Hematopoietic multipotent progenitor cell (in vitro differentiated cells): ENCODE measurements at places on chromosomes 11 and 22. TPM values are rescaled to one million over a fixed set of nuclear protein-coding genes. Genes with fewer than 3 reads are reported as not detected.

Gene KLHDC7B
- total RNA-seq = 1.6 TPM

Gene CATSPER1
- 0.27 TPM for total RNA-seq

Gene PRSS23
- total RNA-seq = 1.1 TPM

Gene CHRNA10
- total RNA-seq = 2.2 TPM

Gene P2RY6
- 0.27 TPM for total RNA-seq

Gene ACRV1
- total RNA-seq = not detected

Gene PRG3
- not detected for total RNA-seq

Gene ZNF143
- 38.8 TPM for total RNA-seq

Gene RCOR2
- 0.54 TPM for total RNA-seq

Gene MPST
- total RNA-seq = 125 TPM

Gene CRYBA4
- total RNA-seq = not detected

Gene MS4A3
- 16.7 TPM for total RNA-seq

Gene NDUFS3
- 97.8 TPM for total RNA-seq

Gene OR51I1
- total RNA-seq = 1.3 TPM

Gene GAS2L1
- total RNA-seq = 9.7 TPM

Gene MYOD1
- not detected for total RNA-seq

Gene LMNTD2
- total RNA-seq = 1.6 TPM

Gene OVCH2
- not detected for total RNA-seq

Gene PANX2
- 6.5 TPM for total RNA-seq

Gene TCF20
- total RNA-seq = 26.7 TPM

Gene POGLUT3
- 5.4 TPM for total RNA-seq

Gene FOLH1
- 0.54 TPM for total RNA-seq

Gene SLC22A12
- not detected for total RNA-seq
